Tibial nerve (tissue), 4 donors: ENCODE measurements at places on chromosomes 11 and 22. TPM values are rescaled to one million over a fixed set of nuclear protein-coding genes. Genes with fewer than 3 reads are reported as not detected.

Gene OR10V1
- total RNA-seq: not detected

Gene CYB5R2
- total RNA-seq: 60.3 TPM

Gene ALKBH8
- total RNA-seq: 4.9 TPM

Gene FXYD2
- total RNA-seq: 1.8 TPM

Gene NRGN
- total RNA-seq: not detected

Gene WEE1
- total RNA-seq: 21.8 TPM

Gene DDB1
- total RNA-seq: 138 TPM

Gene METTL15
- total RNA-seq: 14.2 TPM

Gene OR10A2
- not detected for total RNA-seq

Gene DDX25
- not detected for total RNA-seq

Gene OR6T1
- total RNA-seq: not detected

Gene OR5F1
- total RNA-seq: not detected

Gene NEFH
- total RNA-seq: 0.30 TPM

Gene CWF19L2
- total RNA-seq: 28.0 TPM

DNA sequence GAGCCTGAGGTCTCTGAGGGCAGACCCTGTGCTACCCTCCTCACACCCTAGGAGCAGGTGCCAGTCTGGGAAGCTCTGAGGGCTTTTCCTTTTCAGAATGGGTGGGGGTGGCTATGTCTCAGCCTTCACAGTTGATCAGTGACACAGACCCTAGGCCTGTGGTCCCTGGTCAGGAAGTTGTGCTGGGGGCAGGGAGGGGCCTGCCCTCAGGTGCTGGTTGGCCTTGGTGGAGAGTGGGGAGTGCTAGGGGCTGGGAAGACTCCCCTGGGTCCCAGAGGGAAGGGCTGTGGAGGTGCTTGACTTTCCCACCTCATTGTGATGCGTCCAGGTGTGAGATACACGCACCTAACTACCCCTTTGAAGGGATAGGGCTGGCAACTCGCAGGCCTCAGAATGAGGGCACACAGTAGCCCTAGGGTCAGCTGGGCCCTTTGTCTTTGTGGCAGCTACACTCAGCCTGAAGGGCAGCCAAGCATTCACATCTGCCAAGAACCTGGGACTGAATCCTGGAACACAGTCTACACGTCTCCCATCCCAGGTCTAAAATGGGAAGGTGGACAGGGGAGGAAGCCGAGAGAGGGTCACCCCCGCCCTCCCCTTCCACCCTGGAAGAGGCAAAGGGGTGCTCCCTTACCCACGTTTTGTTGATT is 31.2 kb upstream of the ATXN10 start:
- DNase-seq: no peak
- no peaks in the 10 kb centered on the region for H3K4me1 ChIP-seq
- H3K36me3 ChIP-seq: no peaks in the 10 kb centered on the region
- H3K27me3 ChIP-seq: no peaks in the 10 kb centered on the region
- no peak overlapping the region for H3K4me3 ChIP-seq
- H3K27ac ChIP-seq: no peak overlapping the region

DNA sequence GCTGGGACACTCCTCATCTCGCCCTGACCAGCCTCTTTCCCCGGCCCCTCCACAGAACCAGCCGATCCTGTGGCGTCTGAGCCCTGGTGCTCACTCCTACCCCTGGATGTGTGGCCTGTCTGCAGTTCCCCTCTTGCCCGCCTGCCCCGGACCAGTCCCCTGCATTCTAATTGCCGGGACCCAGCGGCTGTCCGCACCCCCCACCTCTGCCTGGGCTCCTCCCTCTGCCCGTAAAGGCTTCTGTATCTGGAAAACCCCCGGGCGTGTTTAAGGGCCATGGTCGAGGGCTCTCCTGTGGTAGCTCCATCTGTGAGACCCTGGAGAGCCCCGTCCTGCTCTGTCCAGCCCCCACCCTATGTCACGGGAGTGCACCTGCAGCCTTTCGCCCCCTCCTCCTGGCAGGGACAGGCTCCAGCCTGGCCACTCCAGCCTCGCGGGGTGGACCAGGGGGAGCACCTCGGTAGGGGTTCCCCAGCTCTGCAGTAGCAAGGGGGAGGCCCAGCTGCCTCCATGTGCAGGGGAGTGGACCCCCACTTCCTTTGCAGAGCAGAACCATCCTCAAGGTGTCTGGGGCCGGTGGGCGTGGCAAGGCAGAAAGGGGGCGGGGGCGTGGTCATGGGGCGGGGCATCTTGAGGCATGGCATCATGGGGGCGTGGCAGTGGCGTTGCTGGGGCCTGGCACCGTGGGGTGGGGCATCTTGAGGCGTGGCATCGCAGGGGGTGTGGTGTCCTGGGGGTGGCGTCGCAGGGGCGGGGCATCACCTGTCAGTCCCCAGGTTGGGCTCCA is 430.4 kb downstream of the TBC1D22A start:
- DNase-seq: peak; percentile 8
- no peak overlapping the region for H3K27ac ChIP-seq
- H3K36me3 ChIP-seq: no peaks in the 10 kb centered on the region

DNA sequence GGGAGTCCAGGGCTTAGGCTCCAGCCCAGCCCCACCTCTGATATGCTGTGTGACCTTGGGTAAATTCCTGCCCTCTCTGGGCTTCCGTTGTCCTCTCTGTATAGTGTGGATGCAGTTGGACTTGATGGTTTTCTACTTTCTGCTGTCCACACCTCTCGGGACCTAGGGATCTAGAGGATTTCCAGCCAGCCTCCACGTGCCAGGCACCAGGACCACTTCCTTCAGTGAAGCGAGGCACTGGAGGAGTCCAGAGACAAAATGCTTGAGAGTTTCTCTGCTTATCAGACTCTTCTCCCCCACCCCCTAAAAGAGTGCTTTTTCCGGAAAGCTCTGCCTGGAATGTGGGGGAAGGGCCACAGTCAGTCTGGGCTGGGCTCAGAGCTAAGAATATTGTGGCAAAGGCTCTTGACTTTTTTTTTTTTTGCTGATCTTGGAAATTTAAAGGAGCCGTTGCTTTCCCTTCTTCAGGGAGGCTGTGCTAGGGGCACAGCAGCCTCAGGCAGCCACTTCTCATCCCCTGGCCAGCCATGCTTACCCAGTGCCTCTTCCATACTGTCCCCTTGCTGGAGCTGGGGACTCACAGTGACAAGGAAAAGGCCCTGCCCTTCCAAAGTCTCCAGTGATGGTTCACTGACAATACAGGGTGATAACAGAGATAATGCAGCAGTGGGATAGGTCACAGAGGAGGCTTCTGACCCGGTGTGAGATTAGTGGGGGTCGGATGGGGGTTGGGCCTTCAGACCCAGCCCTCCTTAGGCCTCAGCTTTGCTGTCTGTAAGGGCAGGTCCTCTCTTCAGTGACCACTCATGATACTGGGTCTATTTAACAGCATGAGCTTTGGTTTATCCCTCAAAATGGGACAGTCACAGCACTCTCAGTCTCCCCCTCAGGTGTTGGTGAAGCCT is 2.9 kb upstream of the SERPINH1 start:
- H3K4me3 ChIP-seq: no peak overlapping the region
- no peak for DNase-seq
- peak overlapping the region; percentile 77 for H3K27ac ChIP-seq
- H3K4me1 ChIP-seq: no peaks in the 10 kb centered on the region

GRCh38 chr11:115247361-115247760 is 256.9 kb downstream of the CADM1 start:
- no peak for DNase-seq
- no peak overlapping the region for H3K27ac ChIP-seq
- H3K4me3 ChIP-seq: no peak overlapping the region
- H3K36me3 ChIP-seq: no peaks in the 10 kb centered on the region
- H3K4me1 ChIP-seq: no peaks in the 10 kb centered on the region

GRCh38 chr11:118046051-118046963 is 30.6 kb upstream of the TMPRSS4 start:
- H3K4me3 ChIP-seq: no peak overlapping the region
- no peak for DNase-seq
- H3K27ac ChIP-seq: no peak overlapping the region
- H3K4me1 ChIP-seq: no peaks in the 10 kb centered on the region
- H3K27me3 ChIP-seq: no peaks in the 10 kb centered on the region

GRCh38 chr11:74449369-74449931 is 17.9 kb downstream of the KCNE3 start:
- H3K27ac ChIP-seq: no peak overlapping the region
- H3K27me3 ChIP-seq: no peaks in the 10 kb centered on the region
- no peak overlapping the region for H3K4me3 ChIP-seq
- no peaks in the 10 kb centered on the region for H3K36me3 ChIP-seq

- peaks cover 5% of the 10 kb centered on the region for H3K4me1 ChIP-seq
- H3K27me3 ChIP-seq: no peaks in the 10 kb centered on the region
- no peaks in the 10 kb centered on the region for H3K36me3 ChIP-seq
These were observed 35.3 kb upstream of the SEPTIN5 start for GRCh38 chr22:19678949-19679521.

- H3K4me3 ChIP-seq: no peak overlapping the region
- H3K4me1 ChIP-seq: no peaks in the 10 kb centered on the region
- no peak overlapping the region for H3K27ac ChIP-seq
- peaks cover 3% of the 10 kb centered on the region for H3K27me3 ChIP-seq
- no peak for DNase-seq
These were observed 21.7 kb downstream of the RASSF10 start for GRCh38 chr11:13030857-13031256.

GRCh38 chr11:75583718-75584658 is 21.9 kb downstream of the SERPINH1 start:
- H3K27me3 ChIP-seq: no peaks in the 10 kb centered on the region
- peak; percentile 58 for DNase-seq
- H3K36me3 ChIP-seq: no peaks in the 10 kb centered on the region
- peak overlapping the region; percentile 92 for H3K4me3 ChIP-seq

GRCh38 chr11:30635401-30635989 is 49.3 kb upstream of the MPPED2 start:
- DNase-seq: no peak
- no peaks in the 10 kb centered on the region for H3K36me3 ChIP-seq
- no peak overlapping the region for H3K27ac ChIP-seq
- H3K4me1 ChIP-seq: no peaks in the 10 kb centered on the region
- no peaks in the 10 kb centered on the region for H3K27me3 ChIP-seq
- no peak overlapping the region for H3K4me3 ChIP-seq

- no peaks in the 10 kb centered on the region for H3K36me3 ChIP-seq
- H3K27me3 ChIP-seq: no peaks in the 10 kb centered on the region
- H3K4me3 ChIP-seq: no peak overlapping the region
- no peaks in the 10 kb centered on the region for H3K4me1 ChIP-seq
- no peak overlapping the region for H3K27ac ChIP-seq
- DNase-seq: no peak
These were observed 127.3 kb upstream of the SEZ6L start for GRCh38 chr22:26041931-26042330.

DNA sequence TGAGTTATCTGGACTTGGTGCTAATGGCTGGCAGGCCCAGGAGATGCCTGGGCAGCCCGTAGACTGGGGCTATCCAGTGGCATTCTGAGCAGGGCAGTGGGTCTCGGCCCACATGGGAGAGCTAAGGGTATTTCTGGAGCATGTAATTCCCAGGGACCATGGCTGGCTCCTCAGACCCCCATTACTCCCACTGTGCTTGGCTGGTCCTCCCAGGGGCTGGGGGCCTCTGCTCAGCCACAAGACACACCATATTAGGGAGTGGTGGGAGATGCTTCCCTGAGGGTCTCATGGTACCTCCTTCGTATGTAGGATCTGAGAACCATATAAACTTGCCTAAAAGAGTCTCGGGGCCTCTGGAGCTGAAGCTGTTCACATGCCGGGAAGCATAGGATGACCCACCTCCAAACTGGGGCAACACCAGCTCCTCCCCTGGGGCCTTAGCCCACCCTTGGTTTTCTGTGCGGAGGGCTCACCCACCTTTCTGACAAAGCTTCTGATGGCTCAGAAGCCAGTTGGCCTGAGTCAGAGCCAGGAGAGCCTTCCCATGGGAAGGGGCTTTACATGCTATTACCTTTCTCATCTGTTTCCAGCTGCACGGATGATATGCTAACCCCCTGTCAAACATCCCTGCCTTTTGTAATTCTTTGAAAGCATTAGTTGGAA is 9.5 kb upstream of the FTH1 start:
- no peak overlapping the region for H3K4me3 ChIP-seq
- peak overlapping the region; percentile 99 for H3K27ac ChIP-seq
- H3K27me3 ChIP-seq: no peaks in the 10 kb centered on the region
- DNase-seq: no peak
- no peaks in the 10 kb centered on the region for H3K36me3 ChIP-seq

GRCh38 chr11:63931876-63932275 is 6.9 kb upstream of the NAA40 start:
- H3K27ac ChIP-seq: no peak overlapping the region
- H3K4me3 ChIP-seq: no peak overlapping the region
- no peak for DNase-seq
- no peaks in the 10 kb centered on the region for H3K36me3 ChIP-seq
- no peaks in the 10 kb centered on the region for H3K4me1 ChIP-seq
- no peaks in the 10 kb centered on the region for H3K27me3 ChIP-seq

- no peaks in the 10 kb centered on the region for H3K27me3 ChIP-seq
- no peaks in the 10 kb centered on the region for H3K36me3 ChIP-seq
- no peak overlapping the region for H3K4me3 ChIP-seq
- H3K4me1 ChIP-seq: no peaks in the 10 kb centered on the region
- no peak for DNase-seq
- H3K27ac ChIP-seq: no peak overlapping the region
These were observed 29.4 kb downstream of the APOL6 start for GRCh38 chr22:35677460-35678187.

DNA sequence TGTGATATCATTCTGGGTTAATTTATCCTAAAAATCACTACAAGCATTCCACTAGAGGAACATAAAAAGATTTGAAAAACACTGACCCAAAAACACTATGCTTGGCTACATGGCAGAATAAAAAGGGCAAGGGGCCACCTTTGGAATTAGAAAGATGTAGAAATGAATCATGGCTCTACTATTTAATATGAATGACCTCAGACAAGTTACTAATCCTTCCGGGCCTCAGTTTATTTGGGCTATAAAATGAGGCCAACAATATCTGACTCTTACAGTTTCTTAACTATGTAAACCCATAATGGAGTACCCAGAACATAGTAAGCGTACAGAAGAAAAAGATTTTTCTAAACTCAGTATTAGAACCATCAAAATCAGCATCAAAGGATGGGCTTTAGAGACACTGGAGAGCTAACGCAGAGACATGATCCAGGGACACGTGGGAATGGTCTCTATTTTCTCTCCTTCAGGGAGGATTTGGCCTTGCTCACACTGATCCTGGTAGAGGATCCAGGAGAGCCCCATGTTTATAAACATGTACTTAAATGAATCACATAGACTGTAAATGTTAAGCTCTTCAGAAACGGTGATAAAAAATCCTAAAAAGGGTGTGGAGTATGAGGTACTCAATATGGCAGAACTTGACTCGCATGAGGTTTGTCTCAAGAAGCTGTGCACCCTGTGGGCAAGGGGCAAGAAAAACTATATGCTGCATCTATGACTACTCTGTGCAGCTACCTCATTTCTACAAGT is 288.4 kb upstream of the PITPNB start:
- H3K27me3 ChIP-seq: no peaks in the 10 kb centered on the region
- H3K4me3 ChIP-seq: no peak overlapping the region
- DNase-seq: no peak
- H3K27ac ChIP-seq: no peak overlapping the region

DNA sequence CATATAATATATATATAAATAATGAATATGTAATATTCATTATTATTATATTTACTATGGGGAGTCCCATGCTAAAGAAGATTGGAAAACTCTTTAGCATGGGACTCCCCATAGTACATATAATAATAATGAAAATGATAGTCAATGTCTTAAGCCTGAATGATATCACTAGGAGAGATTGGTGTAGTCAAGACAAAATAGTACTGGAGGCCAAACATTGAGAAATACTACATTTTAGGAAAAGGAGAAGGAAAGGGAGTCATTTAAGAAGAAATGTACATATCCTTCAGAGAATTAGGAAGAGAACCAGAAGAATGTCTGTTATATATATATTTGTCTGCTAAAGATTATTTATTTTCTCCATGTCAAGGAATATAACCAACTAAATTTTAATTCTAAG is 5.0 kb upstream of the VWA5A start:
- H3K4me1 ChIP-seq: no peaks in the 10 kb centered on the region
- H3K27me3 ChIP-seq: no peaks in the 10 kb centered on the region
- H3K27ac ChIP-seq: no peak overlapping the region
